ENCODE measurements at places on chromosomes 7 and 10.

- DNase-seq, result no peak
Observed at GRCh38 chr10:29783201-29783947, 148.6 kb upstream of the SVIL start.

DNA sequence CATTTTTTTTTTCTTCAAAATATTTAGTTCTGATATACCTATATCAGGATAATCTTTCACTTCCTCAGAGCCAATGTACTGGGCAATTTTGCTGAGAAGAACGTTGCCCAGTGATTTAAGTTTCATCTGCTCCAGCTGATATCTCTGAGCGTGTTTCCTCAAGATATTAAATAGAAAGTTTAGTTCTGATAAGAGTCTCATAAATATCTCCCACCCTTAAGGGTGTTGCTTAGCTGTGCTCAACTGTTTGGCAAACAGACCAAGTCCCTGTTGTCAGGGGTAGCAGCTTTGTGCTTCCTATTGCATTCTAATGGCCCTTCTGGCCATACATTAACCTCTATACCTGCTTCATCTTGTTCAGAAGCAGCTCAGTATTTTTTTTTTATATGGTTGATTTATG, 84.7 kb upstream of the GPR141 start:
- no peak for DNase-seq

GRCh38 chr10:114508376-114508775, 104.1 kb upstream of the AFAP1L2 start:
- no peak for DNase-seq

DNA sequence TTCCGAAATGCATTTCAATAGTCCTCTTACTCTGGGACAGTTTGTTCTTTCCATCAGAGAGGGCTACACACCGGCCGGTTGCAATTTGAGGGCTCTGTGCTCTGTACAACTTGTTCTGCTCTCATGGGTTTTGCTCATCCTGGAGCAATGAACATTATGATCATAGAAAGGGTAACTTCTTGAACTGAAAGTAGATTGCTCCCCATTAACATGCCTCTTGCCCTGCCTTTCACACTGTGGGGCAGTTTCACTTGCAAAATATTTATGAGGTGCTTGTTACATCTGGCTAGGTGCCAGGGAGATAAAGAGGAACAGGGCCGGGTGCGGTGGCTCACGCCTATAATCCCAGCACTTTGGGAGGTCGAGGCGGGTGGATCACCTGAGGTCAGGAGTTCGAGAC, 97.3 kb upstream of the MPP7 start:
- DNase-seq, result no peak

- no peak for DNase-seq
Observed at GRCh38 chr7:83155407-83155806, 7.3 kb downstream of the PCLO start.

GRCh38 chr10:72665925-72666324, 26.0 kb upstream of the MCU start:
- DNase-seq, result no peak

DNA sequence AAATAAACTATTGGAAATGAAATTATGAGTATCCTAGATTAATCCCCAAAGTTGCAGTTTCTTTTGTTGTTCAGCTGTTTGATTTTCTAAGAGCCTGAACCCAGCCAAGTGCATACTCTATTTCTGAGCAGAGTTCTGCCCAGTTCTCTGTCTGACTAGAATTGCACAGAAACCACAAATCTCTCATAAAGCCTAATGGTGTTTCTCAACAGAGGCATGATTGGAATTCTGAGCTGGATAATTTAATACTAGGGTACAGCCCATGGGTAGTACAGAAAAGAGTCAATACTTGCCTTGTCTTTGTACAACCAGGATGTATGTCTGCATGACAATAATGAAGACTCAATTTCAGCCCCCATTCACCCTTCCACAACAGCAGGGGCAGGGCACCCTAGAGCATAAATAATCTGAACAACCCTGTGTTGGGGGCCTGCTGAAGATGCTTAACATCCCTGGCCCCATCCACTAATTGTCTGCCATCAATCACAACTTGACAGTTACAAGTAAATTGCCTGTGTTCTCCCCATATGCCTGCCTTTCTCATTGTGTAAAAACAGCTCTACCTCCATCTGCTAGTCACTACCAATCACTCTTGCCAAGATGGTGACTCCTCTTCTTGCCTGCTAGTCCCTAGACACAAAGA, 114.4 kb downstream of the NPSR1 start:
- no peak for DNase-seq

- DNase-seq, result no peak
Observed at GRCh38 chr7:139284252-139284896, 53.3 kb downstream of the UBN2 start.

DNA sequence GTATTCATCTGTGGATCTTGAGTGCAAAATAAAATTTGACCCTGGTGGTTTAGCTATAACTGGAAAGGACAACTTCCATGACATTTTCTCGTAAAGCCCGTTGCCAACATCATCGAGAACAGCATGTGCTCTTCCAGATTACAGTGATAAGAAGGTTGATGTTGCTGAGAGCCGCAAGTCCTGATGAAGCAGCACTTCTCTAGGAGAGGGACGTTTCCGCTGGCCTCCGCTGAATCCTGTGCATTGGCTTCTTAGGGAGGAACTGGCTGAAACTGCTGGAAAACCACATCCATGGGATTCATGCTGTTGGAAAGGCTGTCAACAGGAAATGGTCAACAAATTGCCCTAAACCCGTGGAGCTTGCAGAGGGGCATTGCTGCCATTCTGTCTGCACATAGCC, 21.4 kb upstream of the ABCB5 start:
- no peak for DNase-seq

- no peak for DNase-seq
Observed at GRCh38 chr7:43469051-43469450, 113.9 kb upstream of the STK17A start.

DNA sequence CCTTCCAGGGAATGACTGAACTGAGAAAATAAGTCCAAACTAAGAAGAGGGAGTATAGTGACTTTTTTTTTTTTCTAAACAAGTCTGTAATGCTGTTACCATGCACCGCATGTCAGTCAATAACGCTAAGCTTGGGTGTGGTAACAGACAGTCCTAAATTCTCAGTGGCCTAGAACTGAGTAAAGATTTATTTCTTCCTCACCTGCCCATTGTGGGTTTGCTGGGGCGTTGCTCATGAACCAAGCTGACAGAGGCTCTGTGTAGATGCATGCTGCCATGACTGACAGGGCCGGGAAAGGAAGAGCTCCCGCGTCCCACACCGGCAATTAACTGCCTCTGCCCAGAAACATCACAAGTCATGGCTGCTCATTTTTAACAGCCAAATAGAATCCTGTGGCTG, 25.5 kb upstream of the PRKG1 start:
- no peak for DNase-seq

DNA sequence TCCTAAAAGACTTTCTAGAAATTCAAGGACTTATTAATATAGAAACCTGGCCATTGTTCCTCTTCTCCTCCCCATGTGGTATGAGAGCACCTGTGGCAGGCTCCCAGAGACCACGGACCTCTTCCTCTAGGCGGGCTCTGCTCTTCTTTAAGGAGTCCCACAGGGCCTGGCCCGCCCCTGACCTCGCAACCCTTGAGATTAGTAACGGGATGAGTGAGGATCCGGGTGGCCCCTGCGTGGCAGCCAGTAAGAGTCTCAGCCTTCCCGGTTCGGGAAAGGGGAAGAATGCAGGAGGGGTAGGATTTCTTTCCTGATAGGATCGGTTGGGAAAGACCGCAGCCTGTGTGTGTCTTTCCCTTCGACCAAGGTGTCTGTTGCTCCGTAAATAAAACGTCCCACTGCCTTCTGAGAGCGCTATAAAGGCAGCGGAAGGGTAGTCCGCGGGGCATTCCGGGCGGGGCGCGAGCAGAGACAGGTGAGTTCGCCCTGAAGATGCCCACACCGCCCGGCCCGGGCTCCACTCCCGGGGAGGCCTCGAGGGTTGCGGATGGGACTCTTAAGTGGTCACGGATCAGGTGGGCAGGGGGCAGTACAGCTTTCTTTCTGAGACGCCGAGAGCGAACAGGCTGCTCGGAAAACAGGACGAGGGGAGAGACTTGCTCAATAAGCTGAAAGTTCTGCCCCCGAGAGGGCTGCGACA, at the start of gene SLC26A4:
Gene SLC26A4, plus strand, starts transcription at position 448 of the 700 bp plus-strand sequence. CDS start 814 bp downstream, outside the sequence.
- DNase-seq, result no peak

GRCh38 chr7:55056577-55057480, 38.0 kb downstream of the EGFR start:
- DNase-seq, result no peak

DNA sequence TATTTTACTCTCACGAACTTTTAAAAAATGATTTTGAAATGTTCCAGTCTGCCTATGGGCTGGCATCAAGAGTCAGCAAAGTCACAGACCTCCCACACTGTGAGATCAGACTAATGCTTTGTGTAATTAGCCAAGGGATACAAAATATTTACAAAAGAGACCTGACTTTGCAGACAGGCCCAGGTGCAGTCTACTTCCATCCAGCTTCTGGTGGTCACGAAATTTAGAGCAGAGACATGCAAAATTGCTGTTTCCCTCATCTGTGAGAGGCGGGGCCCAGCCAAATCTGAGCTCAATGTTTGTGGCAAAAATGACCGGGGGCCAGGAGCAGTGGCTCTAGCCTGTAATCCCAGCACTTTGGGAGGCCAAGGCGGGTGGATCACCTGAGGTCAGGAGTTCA, 82.5 kb upstream of the PITRM1 start:
- no peak for DNase-seq

DNA sequence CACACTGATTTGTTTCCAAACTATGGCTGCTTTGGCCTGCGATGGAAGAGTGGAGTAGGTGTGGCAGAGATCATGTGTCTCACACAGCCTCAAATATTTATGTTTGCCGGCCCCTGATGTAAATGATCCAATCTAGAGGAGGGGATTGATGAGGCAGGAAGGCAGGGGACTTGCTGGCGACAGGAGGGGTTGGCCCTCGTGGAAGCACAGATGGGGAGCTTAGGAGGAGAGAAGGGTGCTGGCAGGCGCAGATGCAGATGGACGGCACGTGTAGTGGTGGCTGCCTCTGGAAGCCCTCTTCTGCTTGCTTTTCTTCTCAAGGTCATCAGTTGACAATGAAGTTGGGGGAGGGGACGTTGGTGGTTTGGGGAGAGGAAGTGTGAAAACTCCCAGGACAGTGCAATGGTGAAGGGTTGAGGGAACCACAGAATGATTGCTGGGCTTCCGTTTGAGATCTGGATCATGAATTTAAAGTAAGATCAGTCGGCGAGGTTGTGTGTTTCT, 15.4 kb downstream of the COL13A1 start:
- DNase-seq, result no peak

- DNase-seq, result no peak
Observed at GRCh38 chr10:72030762-72031543, 57.4 kb downstream of the SPOCK2 start.

GRCh38 chr7:105106473-105106872, 92.5 kb downstream of the KMT2E start:
- no peak for DNase-seq

GRCh38 chr7:128974241-128974934, 36.7 kb downstream of the IRF5 start:
- no peak for DNase-seq
